ENCODE measurements at places on chromosomes 4 and X.

DNA sequence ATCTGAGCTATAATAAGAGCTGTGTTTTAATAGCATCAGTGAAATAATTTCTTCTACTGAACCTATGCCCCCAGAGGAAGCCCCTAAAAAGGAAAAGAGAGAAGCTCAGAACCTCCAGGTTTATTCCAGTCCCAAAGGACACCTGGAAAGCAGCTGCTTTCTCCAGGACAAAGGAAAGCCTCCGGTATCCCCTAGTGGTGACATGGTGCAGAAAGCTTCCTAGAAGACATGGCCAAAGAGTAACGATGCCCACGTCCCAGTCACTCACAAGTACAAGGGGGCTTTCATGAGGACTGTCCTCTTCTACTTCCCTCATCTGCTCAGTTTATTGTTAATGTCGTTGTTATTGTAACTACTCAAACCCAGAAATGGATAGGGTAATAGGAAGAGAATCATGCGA, 343.9 kb downstream of the UNC5C start:
- peak; percentile 3 for DNase-seq

DNA sequence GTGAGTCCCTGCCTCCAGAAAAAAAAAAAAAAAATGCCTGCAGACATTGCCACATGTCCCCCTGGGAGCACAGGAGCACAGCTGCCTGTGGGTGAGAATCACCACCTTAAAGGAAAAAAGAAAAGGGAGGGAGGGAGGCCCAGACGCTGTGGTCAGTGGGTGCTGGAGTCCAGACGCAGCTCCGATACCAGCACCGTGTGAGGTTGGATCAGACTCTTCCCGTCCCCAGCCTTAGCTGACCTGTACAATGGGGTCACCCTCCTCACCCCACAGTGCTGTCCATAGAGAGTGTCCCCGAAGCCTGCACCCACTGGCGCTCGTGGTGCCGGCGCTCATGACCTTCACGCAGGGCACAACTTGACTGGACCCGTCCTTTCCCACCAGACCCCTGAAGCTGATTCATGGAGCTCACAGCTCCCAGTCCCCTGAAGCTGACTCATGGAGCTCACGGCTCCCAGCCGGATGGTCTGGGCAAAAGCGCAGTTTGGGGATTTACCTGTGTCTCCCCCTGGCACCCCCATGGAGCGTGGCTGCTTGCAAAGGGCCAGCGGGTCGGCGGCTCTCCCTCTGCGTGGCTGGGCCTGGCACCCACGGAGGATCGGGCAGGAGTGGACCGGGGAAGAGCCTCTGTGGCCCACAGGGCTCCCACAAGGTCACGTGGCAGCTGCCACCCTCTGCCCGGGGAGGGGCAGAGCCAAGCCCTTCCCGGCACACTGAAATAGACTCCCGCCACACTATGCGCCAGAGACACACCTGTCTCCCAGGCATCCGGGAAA, 31.4 kb downstream of the ABLIM2 start:
- DNase-seq: no peak

GRCh38 chr4:4299006-4299405, 9.0 kb downstream of the ZBTB49 start:
- no peak for DNase-seq

GRCh38 chr4:128388352-128388630, 100.7 kb upstream of the PGRMC2 start:
- peak; percentile 41 for DNase-seq

- DNase-seq: no peak
Observed at GRCh38 chr4:104524026-104524425, 29.3 kb upstream of the CXXC4 start.

DNA sequence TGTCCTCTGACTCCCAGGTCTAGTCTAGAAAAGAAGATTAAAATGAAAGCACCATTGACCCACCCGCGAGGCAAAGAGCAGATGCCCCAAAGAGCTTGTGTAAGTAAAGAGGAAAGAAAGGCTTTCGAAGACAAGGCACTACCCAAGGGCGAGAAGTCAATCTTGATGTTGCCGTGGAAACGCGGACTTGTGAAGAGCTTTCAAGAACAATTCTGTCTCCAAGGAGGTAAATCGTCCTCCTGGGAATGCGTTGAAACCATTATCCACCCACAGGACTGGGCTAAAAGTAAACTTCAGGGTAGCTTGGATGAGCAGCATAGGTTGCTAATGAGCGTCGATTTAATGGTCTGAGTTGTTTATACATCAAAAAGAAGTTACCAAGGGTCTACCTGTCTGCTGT, 189.3 kb downstream of the DHRSX start:
- no peak for DNase-seq

DNA sequence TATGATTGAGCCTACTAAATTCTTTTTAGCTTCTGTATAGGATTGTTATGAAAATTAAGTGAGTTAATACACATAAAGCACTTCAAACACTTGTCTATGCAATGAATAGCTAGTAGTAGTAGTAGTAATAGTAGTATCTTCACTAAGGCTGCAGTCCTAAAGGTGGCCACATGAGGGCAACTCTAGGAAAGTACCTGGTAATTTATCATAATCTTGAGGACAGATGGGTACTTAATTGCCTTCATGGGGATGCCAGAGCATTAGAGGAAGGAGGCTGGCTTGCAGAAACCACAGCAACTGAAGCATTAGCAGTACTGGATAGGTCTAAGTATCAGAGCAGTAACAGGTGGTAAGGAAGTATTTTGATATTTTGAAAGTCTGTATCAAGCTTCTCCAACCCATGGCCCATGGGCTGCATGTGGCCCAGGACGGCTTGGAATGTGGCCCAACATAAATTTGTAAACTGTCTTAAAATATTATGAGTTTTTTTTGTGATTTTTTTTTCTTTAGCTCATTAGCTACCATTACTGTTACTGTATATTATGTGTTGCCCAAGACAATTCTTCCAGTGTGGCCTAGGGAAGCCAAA, 17.3 kb downstream of the NIPAL1 start:
- DNase-seq: peak; percentile 34

DNA sequence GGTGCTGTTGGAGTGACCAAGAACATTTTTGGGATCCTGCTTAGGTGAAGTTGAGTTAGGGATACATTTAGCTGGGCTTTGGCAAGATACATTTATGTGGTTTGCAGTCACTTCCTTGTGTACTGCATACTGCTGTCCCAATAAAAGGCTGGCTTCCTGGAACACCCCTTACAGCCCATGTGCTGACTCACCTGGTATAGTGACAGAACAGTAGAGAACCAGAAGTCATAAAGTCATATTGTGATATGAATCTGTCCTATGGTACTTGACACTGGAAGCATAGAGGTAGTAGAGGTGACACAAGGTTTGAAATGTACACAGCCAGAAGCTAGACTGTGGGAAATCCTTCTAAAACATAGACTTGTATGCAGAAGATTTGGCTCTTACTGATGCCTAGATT, 55.3 kb upstream of the SLC25A43 start:
- DNase-seq: peak; percentile 9

DNA sequence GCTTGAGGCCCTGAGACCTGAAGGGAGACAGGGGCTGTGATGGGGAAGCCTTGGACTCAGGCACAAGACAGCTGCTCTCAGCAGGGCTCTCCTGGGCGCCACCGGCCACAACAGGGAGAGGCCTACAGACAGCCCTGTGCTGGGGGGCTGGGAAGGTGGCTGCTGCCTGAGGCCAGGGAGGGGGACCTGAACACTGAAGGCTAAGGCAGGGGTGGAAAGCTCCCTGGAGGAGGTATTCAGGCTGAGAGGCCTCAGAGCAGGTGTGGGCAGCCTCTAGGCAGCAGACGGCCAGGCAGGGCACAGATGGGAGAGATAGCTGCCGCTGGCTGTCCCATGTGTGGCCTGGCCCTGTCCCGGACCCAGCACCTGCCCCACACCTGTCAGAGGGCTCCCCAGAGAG, 33.0 kb downstream of the TACC3 start:
- DNase-seq: no peak

DNA sequence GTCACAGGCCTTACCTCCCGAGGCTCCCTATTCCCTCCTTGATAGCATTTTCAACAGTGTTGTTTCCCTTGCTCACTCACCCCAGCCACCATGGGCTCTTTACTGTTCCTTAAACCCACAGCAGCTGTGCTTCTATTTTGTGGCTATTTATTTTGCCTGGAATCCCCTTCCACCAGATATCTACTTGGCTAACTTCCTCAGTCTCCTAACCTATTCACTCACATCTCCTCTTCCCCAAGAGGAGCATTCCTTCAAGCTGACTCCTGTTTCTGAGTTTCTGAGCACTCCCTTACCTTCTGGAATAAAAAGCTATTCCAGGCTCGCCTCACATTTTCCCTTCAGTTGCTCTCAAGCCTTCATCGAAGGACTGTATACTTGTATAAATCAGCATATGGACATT, 50.5 kb downstream of the CXCL1 start:
- peak; percentile 41 for DNase-seq

DNA sequence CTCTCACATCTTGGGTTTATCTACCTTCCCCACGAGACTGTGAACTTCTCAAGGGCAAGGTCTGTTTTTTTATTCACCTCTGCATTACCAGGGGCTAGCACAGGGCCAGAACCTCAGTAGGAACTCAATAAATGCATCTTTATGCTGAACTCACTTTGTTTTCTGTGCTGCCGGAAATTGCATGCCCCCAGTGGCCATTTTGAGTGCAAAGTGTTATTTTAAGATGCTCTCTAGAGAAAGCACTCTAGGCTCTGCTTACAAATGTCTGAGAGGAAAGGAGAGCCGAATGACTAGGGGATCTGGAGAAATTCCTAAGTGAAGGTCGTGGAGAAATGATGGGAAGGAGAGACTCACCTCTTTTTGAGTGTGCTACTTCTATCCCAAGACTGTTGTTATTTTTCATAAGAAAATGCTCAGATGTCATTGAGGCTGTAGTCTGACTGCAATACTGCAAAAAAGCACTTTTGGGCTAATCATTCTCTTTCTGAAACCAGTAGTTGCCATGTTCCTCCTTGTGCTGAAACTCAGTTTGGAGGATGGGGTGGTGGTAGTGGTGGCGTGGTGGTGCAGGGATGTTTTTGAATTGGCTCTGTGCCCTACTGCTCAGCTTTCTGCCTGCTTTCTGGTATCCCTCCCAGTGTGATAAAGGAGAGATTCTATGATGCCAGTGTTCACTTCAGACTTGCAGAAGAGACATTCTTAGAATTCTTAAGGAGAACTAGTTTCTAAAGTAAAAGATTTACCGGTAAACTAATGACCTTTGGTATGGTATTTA, 41.3 kb downstream of the DOCK11 start:
- DNase-seq: no peak

- peak; percentile 50 for DNase-seq
Observed at GRCh38 chr4:176791591-176792325, 964 bp downstream of the VEGFC start.

- DNase-seq: peak; percentile 20
Observed at GRCh38 chrX:16882169-16882568, 12.0 kb upstream of the RBBP7 start.

DNA sequence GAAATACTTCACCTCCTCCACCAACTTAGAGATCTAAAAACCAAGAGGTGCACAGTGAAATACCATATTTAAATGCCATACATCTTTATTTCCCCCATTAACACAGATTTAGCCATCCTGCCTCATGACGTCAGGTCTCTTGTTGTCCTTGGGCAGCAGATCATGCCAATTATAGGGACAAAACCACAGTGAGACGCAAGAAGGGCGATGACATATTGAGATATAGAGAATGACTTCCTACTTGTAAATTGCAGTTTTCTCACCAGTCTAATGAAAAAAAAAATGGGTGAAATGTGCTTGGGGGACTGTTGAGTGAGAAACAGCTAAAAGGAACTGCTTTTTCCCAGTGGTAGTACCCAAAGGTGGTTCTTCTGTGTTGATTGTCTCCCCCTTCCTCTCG, 24.3 kb downstream of the RS1 start:
- DNase-seq: no peak

- no peak for DNase-seq
Observed at GRCh38 chr4:164177753-164178152, 576.2 kb upstream of the SMIM31 start.

- DNase-seq: no peak
Observed at GRCh38 chrX:119340606-119341205, 58.4 kb upstream of the SLC25A43 start.

DNA sequence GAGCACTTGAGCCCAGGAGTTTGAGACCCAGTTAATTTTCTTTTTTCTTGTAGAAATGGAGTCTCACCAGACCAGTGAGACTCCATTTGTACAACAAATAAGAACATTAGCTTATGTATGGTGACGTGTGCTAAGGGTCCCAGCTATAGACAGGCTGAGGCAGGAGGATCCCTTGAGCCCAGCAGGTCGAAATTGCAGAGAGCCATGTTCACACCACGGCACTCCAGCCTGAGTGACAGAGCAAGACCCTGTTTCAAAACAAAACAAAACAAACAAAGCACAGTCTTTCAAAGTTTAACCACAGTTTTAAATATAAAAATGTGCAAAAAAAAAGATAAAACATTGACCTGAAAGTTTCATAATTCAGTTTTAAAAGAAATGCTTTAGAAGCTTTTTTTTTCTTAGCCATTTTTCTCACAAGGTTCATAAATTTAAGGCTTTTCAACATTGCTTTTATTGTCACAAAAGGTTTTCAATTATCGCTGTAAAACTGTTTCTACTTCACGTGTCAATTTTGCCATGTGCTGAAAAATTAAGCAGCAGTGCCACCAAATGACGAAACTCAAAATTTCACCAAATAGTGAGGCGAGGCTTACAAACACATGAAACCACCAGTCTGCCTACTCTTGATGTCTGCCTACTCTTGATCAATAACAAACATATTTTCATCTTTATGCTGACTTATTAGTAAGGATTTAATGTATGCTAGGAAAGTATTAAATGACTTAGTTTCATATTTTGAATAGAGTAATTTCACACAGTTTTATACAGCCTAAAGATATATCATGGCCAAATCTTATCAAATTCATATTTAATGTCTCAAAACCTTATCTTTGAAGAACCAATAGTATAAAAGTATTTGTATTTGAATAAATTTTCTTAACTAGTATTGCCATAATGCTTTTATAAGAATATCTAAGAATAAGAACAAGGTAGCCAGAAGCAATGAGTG, 126.3 kb downstream of the NEK1 start:
- DNase-seq: peak; percentile 50

GRCh38 chr4:1784789-1785591, 8.1 kb upstream of the FGFR3 start:
- DNase-seq: no peak

- no peak for DNase-seq
Observed at GRCh38 chr4:87499403-87500091, 29.6 kb downstream of the SPARCL1 start.

DNA sequence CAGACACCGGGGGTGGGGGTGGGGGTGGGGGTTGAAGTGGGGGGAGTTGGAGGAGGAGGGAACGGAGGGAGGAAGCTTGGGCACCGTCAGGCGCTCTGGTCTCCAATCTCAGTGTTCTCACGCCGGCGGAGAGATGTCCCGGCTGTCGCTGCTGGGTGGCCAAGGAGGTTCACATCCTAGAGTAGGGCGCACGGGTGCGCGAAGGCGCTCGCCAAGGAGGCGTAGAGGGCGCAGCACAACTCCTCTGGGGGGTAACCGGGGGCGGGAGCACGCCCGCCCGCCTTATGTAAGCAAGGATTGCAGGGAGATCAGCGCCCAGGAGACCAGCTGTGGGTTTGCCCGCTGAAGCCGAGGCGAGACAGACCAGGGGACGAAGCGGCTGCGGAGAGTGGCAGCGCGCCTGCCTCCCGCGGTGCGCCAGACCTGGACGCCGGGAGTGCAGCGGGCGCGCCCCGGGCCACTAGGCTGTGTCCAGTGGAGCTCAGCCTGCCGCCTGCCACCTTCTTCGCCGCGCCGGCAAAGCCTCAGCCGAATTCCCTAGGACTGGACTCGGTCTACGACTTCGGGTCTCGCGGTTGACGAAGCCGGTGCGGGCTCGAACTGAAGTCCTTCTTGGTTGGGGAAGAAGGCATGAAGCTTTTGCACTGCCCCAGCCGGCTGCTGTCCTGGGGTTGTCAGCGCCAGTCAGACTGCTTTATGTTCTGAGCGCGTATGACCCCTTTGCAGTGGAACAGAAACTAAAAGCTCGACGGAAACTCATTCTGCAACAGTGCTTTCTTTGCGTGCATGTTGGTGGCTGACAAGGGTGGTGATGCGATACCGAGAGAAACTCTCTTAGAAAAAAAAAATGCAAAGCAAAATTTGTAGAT, 707 bp upstream of the UNC5C start:
- peak; percentile 60 for DNase-seq
